ENCODE measurements at places on chromosomes 4 and X. TPM values are rescaled to one million over a fixed set of nuclear protein-coding genes. Genes with fewer than 3 reads are reported as not detected.
A peak's percentile ranks its signal among the peaks of the same experiment; 100 is the strongest.

DNA sequence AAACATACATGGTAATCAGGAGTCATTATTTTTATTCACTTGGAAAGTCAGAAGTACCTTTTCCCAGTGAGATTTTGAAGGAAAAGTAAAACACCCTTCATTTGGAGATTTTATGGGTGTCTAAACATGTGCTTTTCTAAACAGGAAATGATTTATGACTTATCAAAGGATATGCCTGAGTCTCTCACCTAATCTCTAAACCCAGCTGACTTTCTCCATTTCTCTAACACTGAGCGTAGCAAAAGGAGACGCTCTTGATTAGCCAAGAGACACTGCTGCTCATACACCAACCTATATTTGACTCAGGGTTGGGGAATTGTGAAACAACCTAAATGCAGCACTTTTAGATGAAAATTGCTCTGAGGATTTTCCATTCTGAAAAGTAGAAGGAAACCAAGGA is 468.5 kb upstream of the FTHL17 start:
- DNase-seq, result no peak

DNA sequence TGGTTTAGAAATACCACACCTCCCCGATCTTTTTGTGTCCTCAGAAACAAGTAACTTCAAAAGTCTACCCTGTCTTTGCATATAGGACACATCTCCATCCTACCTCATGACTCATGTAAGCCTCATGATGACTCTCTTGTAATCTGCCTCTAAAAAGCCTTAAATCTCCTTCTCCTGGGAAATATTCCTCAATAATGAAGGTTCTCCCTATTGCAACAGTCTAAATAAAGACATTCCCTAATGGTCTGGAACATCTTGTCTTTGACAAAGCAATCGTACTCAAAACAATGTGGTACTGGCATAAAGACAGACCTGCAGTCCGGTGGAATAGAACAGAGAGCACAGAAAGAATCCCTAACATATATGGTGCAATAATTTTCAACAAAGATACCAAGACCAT is 257.7 kb downstream of the OPHN1 start:
- no peak for DNase-seq

DNA sequence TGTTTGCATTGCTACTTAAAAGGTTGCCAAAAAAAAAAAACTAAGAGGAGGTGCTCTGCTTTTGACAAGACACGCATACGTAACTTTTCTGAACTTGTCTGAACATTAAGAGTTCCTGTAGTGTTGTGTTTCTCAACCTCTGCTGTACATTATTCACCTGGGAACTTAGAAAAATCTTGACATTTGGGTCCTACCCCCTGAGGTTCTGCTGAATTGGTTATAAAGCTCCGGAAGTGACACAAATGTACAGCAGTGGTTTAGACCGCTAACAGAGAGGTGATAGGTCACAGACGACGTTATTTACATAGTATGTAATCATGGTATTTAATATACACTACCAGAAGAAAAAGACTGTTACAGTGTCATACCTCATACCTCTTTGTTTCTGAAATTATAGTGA is 61.1 kb downstream of the CPEB2 start:
- no peak for DNase-seq

DNA sequence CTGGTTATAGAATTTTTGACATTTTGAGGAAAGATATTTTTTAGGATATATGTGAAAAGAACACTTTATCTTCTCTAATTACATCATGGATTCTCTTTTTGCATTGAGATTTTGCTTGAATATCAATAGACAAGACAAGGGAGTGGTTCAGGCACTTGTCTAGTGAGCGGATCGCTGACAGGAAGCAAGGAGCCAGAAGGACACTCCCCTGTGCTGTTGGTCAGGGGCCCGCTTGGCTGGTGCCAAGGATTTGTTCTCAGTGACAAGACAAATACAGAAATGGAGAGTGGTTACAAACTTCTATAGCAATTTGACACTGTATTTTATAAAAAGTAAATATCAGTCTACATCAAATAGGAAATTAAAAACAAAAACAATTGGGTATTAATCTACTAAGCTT is 60.0 kb downstream of the SLC9B1 start:
- DNase-seq, result no peak

DNA sequence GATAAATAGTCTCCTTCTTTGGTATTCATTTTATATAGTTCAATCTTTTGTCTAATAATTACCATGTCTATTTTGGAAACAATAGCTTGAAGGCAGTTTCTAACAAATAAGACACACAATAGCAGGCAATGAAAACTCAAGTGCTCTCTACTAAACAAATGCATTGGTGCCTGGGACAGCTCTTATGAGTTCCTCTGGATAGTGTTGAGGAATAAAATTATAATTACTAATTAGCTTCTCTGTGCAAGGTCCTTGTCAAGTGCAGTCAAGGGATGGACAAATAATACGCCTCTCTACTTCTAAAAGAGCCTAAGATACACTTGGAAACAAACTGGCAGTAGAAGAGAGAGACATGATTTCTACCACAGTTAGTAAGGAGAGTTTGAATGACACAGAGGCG is 229.0 kb upstream of the GLRA2 start:
- no peak for DNase-seq

DNA sequence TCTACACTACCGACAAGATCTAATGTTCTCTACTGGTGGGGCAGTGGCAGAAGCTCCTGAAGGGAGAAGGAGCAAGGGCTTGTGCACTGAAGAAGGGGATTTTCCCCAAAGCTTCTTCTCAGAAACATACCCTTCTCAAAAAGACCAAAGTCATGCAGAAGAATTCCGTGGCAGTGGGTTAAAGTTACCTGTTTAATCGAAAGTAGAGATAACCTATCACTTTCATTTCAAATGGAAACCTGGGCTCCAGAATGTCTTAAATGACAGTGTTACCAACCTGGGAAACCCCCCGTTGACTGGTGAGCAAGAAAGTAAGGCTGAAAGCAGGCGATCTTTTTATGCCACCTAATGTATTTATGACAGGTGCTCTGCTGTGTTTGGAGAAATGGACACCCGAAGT is 92.5 kb upstream of the TEX13D start:
- DNase-seq, result peak; percentile 73

DNA sequence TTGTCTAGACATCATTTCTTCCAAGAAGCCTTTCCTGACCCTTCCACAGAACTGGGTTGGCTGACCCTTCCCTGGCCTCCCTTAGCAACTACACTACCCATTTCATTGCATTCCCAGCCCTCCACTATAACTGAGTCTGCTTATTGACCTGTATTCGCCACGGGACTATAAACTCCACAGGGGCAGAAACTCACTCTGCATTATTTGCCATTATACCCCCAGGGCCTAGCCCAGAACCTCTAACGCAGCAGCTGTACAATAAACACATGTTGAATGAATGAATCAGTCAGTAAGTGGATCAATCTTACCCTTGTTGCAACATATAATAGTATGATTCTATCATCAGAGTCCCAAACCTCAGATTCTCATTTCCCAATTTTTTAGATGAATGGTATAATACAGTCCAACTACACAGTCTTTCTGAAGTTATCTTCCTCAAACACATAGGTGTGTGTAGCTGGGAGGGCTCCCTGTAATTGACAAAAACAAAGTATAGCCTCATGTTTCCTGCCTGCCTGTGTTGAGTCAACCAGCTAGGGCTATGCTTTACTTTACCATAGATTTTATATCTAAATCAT is 209.3 kb downstream of the CHIC2 start:
- no peak for DNase-seq

DNA sequence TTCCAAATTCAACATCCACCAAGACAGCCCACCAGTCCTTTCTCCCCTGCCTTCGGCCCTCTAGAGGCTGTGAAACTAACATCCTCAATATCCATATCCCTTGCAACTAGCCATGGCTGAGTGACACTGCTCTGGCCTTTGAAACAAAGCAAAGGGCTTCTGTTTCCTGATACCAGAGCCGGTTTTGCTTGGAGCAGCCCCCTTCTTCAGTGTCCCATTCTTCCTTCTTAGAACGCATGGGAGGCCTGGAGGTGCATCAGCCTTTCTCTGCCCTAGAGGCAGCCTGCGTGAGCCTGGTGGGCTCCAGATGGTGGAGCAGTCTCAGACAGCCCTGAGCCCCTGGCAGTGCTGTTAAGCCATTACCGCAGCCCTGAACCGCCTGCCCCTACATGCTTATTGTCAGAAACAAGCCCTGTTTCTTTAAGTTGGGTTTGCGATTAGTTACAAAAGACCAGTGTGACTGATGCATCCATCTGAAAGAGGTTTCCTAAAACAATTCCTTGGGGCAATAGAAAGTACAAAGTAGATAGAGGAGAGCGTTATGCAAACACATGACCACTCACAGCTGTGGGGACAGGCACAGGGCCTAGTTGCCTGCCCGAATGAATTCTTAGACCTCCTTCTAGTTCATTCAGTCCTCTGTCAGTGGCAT is 74.1 kb downstream of the EVC start:
- no peak for DNase-seq

GRCh38 chrX:49037883-49038475 is 5.2 kb downstream of the TFE3 start:
- DNase-seq, result no peak

PABPC5 gene
- not detected for total RNA-seq

MTTP gene
- 0.45 TPM for total RNA-seq
